ENCODE measurements at places on chromosomes 11 and 22.

DNA sequence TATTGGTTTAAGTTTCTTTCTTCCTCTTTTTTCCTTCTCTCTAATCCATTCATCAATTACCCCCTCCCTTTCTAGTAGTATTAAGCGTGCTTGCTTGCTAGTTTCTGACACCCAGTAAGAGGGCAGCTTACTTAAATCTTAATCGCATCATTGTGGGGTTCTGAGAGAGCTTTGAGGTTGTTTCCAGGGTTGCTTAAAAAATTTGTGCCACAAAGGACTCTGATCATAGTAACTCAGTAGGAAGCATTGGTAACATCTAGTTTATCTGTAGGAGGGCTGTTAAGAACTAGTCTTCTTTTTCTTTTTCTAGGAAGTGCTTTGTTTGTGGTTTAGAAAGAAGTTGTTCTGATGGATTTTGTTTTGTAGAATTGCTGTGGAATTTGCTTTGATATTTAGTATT is 45.3 kb downstream of the TMEM135 start:
- DNase-seq, result no peak

- peak; percentile 40 for DNase-seq
Observed at GRCh38 chr22:23385678-23386631, 194.1 kb downstream of the IGLL1 start.

DNA sequence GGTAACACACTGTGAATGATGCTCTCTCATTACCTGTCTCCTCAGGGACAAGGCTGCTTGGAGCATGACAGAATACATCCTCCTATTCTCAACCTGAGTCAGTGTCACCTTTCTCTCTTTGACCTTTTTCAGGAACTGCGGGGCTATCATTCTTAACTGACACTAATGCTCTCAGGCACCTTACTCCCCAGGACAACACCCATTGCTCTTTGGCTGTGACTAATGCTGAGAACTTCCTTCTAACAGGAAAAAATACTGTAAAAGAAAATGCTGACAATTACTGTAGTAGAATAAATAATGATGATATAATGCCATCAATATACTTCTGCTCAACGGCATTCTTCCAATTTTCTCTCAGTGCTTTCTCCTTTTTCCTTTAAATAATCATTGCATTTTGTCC is 2082.7 kb upstream of the RAG2 start:
- no peak for DNase-seq

GRCh38 chr11:78725200-78725599 is 150.5 kb upstream of the NARS2 start:
- DNase-seq, result no peak

DNA sequence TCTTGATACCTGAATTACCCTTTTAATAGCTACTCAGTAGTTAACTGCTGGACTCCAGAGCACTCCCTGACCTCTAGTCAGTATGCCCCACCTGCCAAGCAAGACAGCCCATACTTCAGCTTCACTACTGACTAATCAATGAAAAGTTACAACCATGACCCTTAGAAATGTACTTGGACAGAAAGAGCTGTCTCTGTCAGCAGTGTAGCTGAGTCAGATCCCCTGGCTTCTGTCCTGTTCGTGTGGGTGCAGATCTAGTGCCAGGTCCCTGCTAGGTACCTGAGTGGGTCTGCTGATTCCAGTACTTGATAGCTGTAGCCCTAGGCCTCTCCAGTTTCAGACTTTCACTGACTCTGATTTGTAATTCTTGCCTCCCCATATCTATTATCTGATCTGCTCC is 265.8 kb upstream of the POU2AF2 start:
- DNase-seq, result no peak

DNA sequence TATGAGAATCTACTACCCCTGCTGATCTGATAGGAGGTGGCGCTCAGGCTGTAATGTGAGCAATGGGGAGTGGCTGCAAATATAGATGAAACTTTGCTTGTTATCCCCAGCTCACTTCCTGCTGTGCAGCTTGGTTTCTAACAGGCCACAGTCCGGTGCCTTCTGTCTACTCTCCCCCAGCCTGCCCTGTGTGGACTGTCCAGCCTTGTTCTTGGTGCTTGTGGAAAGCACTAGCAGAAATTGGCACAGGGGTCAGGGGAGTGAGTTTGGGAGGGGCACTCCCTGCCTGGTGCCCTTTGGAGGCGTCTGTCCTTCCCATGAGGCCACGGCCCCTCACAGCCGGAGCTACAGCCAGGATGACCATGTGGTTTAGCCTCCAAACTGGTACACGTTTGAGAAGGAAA is 14.3 kb downstream of the MOV10L1 start:
- no peak for DNase-seq
